ENCODE measurements at places on chromosomes 5 and 9.

GRCh38 chr5:2529371-2530092 lies 221.9 kb downstream of the IRX2 start:
- DNase-seq: no peak

GRCh38 chr5:119361594-119362125 lies 5.8 kb downstream of the TNFAIP8 start:
- no peak for DNase-seq

DNA sequence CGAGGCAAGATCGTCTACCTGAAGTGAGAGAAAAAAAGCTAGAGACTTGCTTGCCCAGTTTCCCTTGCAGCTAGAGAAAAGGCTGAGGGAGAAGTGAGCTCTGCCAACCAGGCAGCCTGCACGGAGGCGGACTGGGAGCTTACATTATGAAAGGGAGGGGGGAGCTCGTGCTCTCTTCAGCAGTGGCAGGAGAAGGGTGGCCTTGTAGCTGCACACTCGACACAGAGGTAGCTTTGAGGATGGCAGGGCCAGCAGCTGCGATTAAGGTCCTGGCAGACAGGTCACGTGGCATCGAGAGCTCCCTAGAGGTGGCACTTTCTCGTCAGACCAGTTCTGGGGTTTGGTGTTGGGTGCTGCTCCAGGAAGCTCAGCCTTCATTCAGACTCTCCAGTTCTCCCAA lies 26.7 kb downstream of the APBA1 start:
- DNase-seq: no peak

- no peak for DNase-seq
Measured at GRCh38 chr5:118906947-118907346, 81.4 kb downstream of the DTWD2 start.

DNA sequence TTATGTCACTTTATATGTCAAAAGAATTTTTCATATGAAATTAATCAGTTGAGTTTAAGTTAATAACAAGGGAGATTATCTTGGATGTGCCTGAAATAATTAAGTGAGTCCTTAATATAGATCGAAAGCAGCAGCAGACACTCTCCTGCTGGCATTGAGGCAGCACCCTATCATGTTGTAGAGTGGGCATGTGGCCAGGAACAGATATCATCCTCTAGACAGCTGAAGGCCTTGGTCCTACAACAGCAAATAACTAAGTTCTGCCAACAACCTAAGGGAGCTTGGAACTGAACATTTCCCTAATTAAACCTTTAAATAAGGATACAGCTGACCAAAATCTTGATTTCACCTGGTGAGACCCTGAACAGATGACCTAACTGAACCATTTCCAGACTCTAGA lies 25.8 kb upstream of the UGT3A1 start:
- DNase-seq: no peak

DNA sequence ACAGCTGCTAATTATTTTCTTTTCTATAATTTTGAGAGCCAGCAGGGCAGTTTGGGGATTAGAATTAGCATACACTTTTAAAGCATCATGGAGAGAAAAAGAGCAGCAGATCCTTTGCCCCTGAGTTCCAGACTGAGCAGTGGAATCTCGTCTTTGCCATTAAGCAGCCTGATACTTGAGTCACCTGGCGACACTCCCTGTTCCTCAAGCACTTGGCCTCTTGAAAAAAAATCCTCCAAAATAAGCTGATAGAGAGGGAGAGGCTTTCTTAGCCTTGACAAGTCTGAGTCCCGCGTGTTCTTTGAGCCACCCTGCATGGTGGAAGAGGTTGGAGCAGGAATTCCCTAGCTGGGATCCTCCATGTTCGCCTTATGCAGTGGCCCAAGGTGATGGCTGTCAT lies 398.3 kb downstream of the IRX2 start:
- DNase-seq: no peak

- no peak for DNase-seq
Measured at GRCh38 chr5:115720888-115721287, 95.1 kb upstream of the TMED7 start.

GRCh38 chr9:120767451-120767850 lies 25.8 kb downstream of the FBXW2 start:
- no peak for DNase-seq

DNA sequence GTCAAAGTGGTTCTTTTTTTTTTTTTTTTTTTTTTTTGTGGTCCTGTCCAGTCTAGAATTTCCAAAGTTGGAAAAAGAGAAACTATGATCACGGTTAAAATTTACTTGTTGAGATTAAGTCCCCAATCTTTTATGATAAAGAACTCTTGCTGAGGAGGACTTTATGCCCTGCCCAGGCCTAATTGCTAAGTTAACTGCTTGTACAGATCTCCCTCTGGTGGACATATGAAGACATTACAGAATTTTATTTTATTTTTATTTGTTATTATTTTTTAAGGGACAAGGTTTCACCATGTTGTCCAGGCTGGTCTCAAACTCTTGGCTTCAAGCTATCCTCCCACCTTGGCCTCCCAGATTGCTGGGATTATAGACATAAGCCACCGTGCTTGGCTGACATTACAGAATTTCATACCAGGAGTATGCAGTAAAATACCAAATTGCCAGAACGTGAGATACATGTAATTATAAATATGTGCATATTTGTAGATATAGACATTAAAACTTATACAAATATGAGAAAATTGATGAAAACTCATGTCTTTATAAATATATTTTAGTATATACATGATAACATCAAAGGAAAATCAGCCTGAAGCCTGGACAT lies 91.2 kb downstream of the RFK start:
- peak; percentile 48 for DNase-seq

DNA sequence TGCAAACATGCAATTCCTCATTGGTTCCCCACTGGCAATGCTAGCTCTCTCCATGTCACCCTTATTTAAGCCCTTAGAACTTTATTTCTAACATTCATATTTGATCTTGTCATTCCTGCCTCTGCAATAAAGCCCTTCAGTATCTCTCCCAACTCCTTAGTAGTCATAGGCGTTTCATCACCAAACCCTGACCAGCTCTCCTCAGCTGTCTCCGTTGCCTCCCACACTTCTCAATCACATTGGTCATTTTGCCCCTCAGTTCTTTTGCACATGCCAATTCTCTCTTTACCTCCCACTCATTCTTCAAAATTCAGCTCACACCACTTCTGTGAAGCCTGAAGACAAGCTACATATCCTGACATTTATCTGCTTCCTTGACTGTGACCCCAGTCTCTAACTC lies 2.8 kb upstream of the RUSC2 start:
- no peak for DNase-seq

Measured in amniotic stem cell (primary cell).